ENCODE measurements at places on chromosomes 5 and 9.

GRCh38 chr5:99926463-99926862, 608.7 kb upstream of the FAM174A start:
- no peak for DNase-seq

- no peak for DNase-seq
Measured at GRCh38 chr9:21096172-21096900, 18.6 kb upstream of the IFNB1 start.

GRCh38 chr9:113787871-113788270, 88.2 kb upstream of the ZNF618 start:
- no peak for DNase-seq

GRCh38 chr9:15144622-15145061, 162.4 kb downstream of the TTC39B start:
- no peak for DNase-seq

GRCh38 chr5:151025250-151025606, 4.8 kb downstream of the GPX3 start:
- no peak for DNase-seq

DNA sequence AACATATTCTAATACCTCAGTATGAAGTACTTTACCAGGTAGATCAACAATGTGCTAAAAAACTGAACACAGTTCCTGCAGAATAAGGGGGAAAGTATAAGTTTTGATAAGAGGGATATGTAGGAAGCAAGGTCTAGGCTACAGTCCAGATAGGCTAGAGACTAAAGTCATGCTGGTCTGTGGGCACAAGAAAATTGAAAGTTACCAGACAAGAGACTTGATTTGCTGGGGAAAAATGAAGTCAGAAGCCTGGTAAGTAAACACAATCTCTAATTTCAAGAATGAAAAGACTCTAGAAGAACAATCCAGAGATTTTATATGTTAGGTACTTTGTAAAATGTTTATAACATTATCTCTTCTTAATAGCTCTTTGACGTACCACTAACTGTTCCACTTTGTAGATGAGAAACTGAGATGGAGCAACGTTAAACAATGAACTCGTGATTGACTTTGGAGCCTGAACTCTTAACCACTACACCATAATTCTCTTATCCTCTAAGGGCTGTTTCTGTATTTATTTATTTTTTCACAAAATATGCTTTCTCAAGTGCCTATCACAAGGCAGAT, 19.5 kb downstream of the ADAMTS6 start:
- DNase-seq: no peak

- no peak for DNase-seq
Measured at GRCh38 chr9:121299467-121300282, 31.7 kb downstream of the GSN start.

DNA sequence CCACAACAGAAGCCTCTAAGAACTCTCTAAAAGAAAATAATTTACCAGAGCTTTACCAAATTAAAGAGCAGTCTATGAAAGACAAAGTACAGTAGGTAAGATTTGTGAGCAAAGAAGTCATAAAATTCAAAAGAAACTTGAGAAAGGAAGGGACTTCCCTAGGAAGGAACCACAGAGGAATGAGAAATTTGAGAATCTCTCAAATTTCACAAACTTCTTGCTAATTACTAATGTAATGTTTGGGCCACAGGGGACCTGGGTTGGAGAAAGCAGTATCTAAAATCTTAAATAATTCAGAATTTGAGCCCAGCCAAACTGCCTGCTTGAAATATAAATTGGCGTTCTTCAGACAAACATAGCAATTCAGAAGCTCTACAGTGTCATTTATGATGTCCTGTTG, 225.0 kb upstream of the PRR16 start:
- no peak for DNase-seq

DNA sequence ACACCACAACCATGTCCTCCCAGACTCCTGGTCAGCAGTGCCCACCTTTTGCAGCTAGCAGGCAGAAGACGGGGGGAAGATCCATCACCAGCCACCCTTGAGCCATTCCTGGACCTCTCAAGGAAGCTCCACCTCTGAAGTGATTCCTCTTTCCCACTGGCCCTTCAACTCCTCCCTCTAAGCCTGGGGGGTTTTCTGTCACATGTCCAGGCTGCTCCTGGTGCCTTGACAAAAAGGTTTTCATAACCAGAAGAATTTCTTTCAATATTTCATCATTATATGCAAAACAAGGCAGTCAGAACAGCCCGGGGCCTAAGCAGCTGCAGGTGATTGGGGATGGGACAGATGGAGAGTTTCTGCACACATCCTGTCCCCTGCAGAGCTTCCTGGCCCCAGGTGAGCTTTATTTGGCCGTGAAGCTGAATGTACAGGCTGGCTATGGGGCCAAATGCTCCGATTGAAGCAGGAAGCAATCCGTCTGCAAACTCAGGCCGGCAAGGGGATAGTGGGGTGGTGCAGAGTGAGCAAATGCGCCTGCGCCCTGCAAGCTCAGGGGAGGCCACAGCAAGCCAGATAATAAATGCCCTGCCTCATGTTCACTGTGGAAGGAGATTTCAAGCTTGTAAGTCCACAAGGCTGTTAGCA, 173.5 kb downstream of the C5orf15 start:
- DNase-seq: no peak

DNA sequence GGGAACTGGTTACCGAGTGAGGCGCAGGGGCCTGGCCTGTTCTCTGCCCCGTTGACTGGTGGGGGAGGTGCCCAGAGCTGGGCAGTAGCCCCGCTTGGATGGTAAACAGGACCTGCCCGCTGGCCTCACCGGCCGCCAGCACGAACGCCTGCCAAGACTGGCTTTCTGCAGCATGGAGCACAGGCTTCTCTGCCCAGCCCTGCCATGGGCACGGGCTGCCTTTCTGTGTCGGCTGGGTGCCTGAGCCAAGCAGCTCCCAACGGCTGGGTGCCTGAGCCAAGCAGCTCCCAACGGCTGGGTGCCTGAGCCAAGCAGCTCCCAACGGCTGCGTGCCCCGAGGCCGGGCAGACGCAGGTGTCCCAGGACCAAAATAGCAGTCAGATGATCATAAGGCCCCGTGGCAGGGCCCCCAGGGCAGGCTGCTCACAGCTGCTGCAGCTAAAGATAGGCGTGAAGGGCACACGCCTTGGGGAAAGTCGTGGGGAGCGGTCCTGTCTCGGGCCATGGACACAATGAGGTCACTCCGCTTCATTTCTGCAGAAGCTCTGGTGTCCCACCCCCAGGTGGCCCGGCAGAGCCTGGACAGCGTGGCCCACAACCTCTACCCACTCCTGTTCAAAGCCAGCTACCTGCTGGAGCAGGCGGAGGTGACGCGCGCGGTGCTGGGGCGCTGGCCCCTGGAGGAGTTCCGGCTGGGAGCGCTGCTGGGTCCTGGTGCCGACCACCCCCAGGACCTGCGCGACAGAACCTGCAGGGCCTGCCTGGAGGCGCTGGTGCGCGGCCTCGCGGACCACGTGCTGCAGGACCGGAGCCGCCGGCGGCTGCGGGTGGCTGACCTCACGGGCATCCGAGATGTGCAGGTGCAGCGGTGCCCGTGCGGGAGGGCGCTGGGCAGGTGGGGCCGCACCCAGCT, at the start of gene LRRC14B:
Gene LRRC14B, plus strand, starts transcription at position 460 of the 913 bp plus-strand sequence. Its CDS starts 44 bp downstream, at position 504.
- no peak for DNase-seq

- no peak for DNase-seq
Measured at GRCh38 chr9:26935847-26936246, 11.2 kb downstream of the PLAA start.
